Left colon (tissue), 2 donors: ENCODE measurements at places on chromosomes 2 and 18. TPM values are rescaled to one million over a fixed set of nuclear protein-coding genes. Genes with fewer than 3 reads are reported as not detected.

IGFBP5 gene
- total RNA-seq, result 40.0 TPM

C2orf80 gene
- not detected for total RNA-seq

GRCh38 chr2:131094463-131095281, 1.4 kb upstream of the FAM168B start:
- DNase-seq, result no peak

GRCh38 chr2:69683170-69683971, 39.8 kb upstream of the AAK1 start:
- no peak for DNase-seq

DNA sequence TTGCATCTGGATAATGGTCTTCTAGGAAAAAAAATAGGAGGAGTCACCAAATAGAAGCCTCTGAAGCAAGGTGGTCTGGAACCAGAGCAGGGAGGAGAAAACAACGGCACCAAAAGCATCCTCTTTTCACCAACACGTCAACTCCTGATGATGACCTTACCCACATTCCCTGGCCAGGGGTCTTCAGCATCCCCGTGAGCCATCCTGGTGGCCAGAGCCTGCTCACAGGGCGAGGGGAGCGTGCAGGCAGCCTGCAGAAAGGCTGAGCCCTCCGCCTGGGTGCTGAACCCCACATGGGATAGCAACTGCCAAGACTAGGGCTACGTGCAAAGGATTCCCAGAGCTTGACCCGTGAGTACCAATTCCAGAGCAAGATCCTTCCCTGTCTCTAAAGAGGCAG, 191.0 kb downstream of the NDUFA10 start:
- no peak for DNase-seq

DNA sequence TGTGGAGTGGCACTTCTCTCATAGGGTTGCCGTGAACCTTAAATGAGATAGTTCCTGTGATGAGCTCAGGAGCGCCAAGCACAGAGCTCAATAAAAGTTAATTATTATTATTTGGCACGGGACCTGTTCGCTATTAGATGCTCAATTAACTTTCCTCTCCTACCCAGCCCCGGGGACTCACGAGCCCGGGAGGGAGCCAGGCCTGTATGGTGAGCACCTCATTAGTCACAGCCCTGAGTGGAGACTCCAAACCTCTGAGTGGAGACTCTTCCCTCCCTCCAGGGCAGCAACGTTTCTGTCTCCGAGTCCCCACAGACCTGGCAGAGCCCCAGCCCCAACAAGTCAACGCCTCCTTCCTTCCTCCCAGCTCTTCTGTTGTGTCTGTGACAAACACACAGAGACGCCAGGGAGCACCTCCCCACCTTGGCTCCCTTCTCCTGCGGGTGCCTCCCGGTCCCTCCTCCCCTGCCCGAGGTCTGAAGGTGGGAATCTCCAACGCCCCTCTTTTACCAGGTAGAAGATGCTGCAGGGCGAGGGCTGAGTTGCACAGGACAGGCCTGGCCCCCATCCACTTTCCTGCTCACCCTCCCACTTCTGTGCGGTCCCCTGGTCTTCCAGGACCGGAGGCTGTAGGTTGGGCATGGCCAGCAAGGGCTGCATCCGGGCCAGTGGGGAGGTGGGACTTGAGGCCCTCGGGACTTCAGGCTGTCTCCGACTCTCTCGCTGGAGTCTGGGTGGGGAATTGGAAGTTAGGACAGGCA, 52.7 kb upstream of the ODC1 start:
- DNase-seq, result no peak

DNA sequence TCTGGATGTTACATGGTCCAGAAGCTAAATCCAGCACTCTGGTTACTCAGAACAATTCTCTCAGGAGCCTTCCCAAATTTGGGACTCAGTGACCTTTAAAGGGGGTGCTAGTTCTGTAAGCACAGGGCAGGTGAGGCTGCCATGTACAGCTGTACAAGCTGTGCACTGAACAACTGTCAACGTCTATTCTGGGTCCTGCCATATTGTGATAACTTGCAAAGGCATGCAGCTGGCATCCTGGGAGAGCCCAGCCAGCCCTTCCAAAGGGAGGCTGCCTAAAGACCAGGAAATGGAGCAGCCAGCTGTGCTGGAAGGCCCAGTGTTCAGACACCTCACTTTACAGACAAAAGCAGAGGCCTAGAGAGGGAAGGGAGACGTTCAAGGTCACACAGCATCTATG, 204.8 kb downstream of the KLHL29 start:
- no peak for DNase-seq

LRP1B gene
- 0.59 TPM for total RNA-seq
